ENCODE measurements at places on chromosomes 1 and 21.
A peak's percentile ranks its signal among the peaks of the same experiment; 100 is the strongest.

DNA sequence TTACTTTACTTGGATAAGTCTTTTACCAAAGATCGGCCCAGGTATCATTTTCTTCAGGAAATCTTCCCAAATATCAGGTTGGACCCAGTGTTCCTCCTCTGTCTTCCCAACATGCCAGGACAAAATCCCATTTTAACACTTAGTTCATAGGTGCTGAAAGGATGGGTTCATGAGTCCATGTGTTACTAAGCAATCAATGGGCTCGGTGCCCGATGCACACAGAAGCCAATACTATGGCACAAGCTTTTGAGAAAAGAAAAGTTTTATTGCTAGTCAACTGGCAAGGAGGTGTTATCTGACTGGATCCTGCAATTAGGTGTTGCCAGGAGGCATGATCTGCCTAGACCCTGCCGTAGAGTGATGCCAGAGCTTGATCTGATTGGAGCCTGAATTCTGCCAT lies 133.3 kb upstream of the SLC44A3 start:
- no peak for DNase-seq

GRCh38 chr1:235442788-235443429 lies 61.3 kb downstream of the B3GALNT2 start:
- DNase-seq: no peak

DNA sequence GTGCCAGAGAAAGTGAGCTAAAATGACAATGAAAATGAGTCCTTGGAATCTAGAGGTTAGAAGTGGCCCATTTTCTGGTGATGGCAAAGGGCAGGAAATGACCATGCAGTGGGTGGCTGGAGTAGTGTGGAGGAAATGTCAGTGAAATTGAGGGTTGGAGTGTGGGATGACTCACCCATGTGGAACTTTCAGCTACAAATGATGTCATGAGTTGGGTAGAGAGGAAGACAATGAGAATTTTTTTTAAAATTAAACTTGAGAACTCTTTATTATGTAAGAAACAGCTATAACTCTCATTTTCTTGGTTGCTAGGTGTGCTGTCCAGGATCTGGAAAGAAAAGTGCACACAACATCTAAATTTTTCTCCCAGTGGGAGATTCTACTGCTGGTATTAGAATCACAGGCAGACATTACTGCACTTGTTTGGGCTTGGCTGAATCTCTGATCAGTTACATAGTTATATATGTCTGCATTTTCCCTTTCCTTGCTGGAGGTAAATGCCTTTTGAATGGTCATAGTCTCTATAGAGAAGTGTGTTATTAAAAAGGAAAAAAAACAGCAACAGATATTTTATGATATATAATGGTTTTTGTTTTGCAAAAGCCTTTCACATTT lies 56.8 kb upstream of the GNG12 start:
- DNase-seq: no peak

DNA sequence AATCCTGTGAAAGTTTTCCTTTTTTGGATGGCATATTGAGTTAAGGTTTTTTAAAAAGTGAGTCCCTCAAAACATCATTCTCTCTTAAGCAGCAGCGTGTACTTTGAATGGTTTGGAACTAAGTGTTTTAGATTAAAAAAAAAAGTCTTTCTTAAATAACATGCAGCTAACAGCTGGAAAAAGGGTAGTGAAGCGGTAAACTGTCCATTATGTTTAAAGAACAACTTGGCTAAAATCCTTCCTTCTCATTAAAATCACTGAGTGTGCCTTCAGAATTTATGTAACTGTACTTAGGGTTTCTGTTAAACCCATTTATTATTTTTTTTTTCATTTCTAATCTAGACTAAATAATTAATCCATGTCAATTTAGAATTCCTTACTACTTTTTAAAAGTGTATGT lies 254.2 kb upstream of the ADAMTS5 start:
- no peak for DNase-seq

DNA sequence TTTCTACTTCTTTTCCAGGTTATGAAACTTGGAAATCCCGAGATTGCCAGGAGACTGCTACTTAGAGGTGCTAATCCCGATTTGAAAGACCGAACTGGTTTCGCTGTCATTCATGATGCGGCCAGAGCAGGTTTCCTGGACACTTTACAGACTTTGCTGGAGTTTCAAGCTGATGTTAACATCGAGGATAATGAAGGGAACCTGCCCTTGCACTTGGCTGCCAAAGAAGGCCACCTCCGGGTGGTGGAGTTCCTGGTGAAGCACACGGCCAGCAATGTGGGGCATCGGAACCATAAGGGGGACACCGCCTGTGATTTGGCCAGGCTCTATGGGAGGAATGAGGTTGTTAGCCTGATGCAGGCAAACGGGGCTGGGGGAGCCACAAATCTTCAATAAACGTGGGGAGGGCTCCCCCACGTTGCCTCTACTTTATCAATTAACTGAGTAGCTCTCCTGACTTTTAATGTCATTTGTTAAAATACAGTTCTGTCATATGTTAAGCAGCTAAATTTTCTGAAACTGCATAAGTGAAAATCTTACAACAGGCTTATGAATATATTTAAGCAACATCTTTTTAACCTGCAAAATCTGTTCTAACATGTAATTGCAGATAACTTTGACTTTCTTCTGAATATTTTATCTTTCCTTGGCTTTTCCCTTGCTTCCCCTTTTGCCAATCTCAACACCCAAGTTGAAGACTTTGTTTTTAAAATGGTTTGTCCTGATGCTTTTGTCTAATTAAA lies 4.0 kb downstream of the CDKN2C start:
- no peak for DNase-seq

DNA sequence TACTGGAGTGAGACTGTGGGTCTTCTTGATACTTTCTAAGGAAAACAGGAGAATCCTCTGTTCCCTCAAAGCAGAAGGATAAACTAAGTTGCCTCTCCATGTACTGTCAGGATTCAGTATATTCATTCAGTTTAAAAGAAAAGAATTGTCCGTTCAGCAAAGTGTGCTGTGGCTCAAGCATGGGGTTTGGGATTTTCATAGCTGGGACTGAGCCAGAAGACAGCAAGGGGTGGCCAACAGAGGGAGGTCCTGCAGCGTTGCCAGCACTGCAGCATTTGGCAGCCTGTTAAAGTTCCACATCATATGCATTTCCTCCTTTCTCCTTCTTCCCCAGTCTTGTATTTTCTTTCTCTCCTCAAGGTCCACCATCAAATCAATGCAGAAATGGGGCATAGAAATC lies 75.1 kb downstream of the DTL start:
- no peak for DNase-seq

- no peak for DNase-seq
These were observed 33.5 kb downstream of the SYF2 start for GRCh38 chr1:25198663-25199252.

DNA sequence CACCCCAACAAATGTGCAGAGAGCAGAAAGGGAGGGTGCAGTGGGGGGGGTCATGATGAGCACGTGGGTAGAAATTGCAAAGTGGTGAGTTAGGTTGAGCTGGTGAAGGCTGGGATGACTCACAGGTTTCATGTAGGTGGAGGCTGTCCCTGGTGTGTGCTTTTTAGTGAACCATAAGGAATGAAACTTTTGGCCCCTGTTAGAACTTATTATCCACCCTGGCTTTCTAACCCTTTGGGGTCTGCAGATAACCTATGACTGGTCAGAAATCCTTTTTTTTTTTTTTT lies 46.9 kb downstream of the DOP1B start:
- no peak for DNase-seq

DNA sequence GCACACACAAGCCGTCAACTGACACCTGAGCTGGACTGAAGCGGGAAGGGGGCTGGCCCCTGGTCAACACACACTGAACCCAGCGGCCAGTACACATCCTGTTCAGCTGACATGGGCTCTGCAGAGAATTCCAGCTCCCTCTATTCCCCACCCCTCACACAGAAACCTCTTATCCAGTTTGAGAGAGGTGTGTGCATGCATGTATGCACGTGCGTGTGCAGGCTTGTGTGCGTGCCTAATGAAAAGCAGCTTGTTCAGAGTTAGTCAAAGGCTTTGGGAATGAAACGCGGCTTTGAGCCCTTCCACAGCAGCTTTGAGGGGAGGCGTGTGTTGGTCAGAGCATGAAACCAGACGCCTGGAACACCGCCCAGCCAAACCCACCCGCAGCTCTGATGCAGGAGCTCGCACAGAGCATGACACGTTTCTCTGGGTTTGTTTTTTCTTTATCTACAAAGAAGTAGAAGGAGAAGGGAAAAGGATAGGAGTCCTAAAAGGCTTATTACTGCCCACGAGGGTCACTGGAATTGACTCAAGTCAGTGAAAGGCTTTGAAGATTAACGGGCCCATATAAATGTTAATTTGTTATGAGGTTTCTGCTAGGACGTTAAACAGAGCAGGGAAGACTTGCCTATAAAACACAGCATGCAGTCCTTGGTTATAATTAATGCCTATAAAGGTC lies 184.2 kb downstream of the ETS2 start:
- no peak for DNase-seq

- peak; percentile 29 for DNase-seq
These were observed 215.4 kb downstream of the ASTN1 start for GRCh38 chr1:176949033-176949662.

DNA sequence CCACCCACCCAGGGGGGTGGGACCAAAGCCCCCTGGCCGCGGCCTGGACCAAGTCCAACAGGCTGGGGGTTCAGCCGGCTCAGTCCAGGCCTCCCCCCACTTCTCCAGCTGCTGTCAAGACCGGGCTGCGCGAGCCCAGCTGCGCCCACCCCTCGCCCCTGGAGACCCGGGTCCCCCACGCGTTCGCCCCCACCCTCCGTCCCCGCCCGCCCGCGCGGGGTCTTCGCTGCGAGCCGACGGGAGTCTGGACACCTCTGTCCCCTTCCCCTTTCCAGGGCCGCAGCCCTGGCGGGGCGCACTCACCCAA lies 253 bp downstream of the RAP1GAP start:
- DNase-seq: no peak

GRCh38 chr1:206025283-206025820 lies 1.7 kb upstream of the CTSE start:
- no peak for DNase-seq

DNA sequence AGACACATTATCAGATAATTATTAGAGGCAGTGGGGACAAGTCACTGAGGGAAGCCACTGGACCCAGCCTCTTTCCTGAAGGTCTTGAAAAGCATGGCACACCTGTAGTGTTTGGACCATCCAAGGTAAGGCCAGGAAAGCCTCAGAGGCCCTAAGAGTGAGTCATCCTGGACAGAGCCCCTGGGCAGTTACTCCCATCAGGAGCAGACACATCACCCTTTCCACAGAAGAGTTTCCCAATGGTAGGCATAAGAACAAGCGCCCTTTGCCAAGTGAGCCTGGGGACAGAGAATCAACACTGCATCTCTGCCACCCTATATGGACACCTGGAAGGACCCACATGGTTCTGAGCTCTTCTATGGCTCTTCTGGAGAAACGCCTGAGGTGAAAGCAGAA lies 136.0 kb downstream of the PLXNA2 start:
- no peak for DNase-seq

DNA sequence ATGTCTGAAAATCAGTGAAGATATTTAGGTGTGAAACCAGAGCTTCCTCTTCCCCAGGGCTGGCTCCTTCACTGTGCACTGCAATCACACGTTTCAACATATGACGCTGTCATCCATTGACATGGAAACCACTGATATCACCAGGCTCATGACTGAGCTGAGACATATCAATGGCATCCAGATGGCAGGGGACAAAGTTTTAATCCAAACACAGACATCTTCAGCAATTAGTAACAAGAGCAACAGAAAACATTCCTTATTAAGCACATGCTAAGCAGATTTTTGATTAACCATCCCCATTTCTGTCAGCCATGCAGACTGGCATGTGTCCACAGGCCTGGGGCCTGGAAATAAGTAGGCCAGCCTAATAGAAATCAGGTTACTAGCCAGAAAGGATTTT lies 108.0 kb upstream of the ADAR start:
- DNase-seq: no peak

DNA sequence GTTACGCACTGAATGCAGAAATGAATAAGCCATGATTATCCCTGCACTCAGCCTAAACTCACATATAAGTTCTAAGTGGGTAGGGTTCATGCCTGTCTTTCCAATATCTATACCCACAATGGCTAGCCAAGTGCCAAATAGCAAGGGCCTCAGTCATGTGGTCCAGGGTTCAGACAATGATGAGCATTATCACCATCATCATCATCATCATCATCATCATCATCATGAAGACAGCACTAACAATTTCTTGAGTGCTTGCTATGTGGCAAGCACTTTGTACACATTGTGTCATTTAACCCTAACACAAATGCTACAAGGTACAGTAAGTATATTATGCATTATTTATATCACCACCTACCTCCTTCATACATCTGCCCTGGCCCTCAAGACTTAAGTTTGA lies 500.0 kb downstream of the AGBL4 start:
- no peak for DNase-seq

- no peak for DNase-seq
These were observed 15.5 kb downstream of the TEX38 start for GRCh38 chr1:46687093-46687659.

- DNase-seq: no peak
These were observed 126.2 kb downstream of the FGGY start for GRCh38 chr1:59422921-59423575.

DNA sequence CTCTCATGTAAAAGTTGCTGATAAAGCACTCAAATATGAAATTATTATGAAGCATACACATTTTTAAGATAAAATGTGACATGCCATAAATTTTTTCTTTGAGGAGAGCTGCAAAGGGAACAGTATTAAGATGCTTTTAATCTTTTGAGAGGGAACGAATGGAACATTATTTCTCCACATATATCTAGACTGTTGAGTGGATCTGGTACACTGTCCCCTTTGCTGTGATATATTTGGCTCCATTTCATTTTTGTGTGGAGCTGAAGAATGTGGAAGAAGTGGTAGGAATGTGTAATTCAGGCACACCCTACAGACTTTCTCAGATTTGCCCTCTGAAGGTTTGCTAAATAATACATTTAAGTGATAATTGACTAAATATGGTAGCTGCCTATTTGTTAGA lies 31.7 kb downstream of the PGM1 start:
- DNase-seq: no peak

- no peak for DNase-seq
These were observed 28.6 kb upstream of the NEK2 start for GRCh38 chr1:211703812-211704537.

DNA sequence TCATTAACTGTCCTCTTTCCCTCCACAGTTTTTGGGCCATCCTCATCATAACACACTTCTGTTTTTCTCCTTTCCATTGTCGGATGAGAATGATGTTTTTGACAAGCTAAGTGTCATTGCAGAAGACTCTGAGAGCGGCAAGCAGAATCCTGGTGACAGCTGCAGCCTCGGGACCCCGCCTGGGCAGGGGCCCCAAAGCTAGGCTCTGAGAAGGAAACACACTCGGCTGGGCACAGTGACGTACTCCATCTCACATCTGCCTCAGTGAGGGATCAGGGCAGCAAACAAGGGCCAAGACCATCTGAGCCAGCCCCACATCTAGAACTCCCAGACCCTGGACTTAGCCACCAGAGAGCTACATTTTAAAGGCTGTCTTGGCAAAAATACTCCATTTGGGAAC lies 28.6 kb upstream of the IFNAR1 start:
- DNase-seq: no peak

- no peak for DNase-seq
These were observed 233.9 kb downstream of the MRPL39 start for GRCh38 chr21:25373126-25374082.

GRCh38 chr1:214277704-214278635 lies 3.0 kb upstream of the SMYD2 start:
- DNase-seq: no peak
